ENCODE measurements at places on chromosomes 2 and 18. TPM values are rescaled to one million over a fixed set of nuclear protein-coding genes. Genes with fewer than 3 reads are reported as not detected.

- H3K27ac ChIP-seq, result no peak overlapping the region
- no peak overlapping the region for H3K4me3 ChIP-seq
- no peaks in the 10 kb centered on the region for H3K27me3 ChIP-seq
- no peaks in the 10 kb centered on the region for H3K36me3 ChIP-seq
- H3K4me1 ChIP-seq, result no peaks in the 10 kb centered on the region
Observed at GRCh38 chr2:161090411-161090810, 69.8 kb upstream of the TANK start.

GRCh38 chr2:1613731-1614354 is 130.5 kb downstream of the PXDN start:
- no peaks in the 10 kb centered on the region for H3K4me1 ChIP-seq
- no peaks in the 10 kb centered on the region for H3K36me3 ChIP-seq
- no peak for DNase-seq
- no peaks in the 10 kb centered on the region for H3K27me3 ChIP-seq

GRCh38 chr2:239461291-239462190 is 60.7 kb upstream of the HDAC4 start:
- H3K27ac ChIP-seq, result no peak overlapping the region
- no peaks in the 10 kb centered on the region for H3K4me1 ChIP-seq
- DNase-seq, result peak; percentile 21
- H3K36me3 ChIP-seq, result no peaks in the 10 kb centered on the region
- H3K4me3 ChIP-seq, result no peak overlapping the region

The TTC32 gene
- not detected for total RNA-seq

GRCh38 chr2:69683170-69683971 is 39.8 kb upstream of the AAK1 start:
- H3K27ac ChIP-seq, result no peak overlapping the region
- no peak overlapping the region for H3K4me3 ChIP-seq
- DNase-seq, result no peak

The RPL37A gene
- 493 TPM for total RNA-seq

- no peak overlapping the region for H3K4me3 ChIP-seq
- no peak overlapping the region for H3K27ac ChIP-seq
- no peak for DNase-seq
Observed at GRCh38 chr18:36532394-36532793, 234.9 kb downstream of the FHOD3 start.

GRCh38 chr2:167729911-167730310 is 517.5 kb downstream of the STK39 start:
- DNase-seq, result no peak
- H3K4me3 ChIP-seq, result no peak overlapping the region
- no peaks in the 10 kb centered on the region for H3K4me1 ChIP-seq
- no peaks in the 10 kb centered on the region for H3K27me3 ChIP-seq
- no peaks in the 10 kb centered on the region for H3K36me3 ChIP-seq

The PROKR1 gene
- total RNA-seq, result not detected

DNA sequence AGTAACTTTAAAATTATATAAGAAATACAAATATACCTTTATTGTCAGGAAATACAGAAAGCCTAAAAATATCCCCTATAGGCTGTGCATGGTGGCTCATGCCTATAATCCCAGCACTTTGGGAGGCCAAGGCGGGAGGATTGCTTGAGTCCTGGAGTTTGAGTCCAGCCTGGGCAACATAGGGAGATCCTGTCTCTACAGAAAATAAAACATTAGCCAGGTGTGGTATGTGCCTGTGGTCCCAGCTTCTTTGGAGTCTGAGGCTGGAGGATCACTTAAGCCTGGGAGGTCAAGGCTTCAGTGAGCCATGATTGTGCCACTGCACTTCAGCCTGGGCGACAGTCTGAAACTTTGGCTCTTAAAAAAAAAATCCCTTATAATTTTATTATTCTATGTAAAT is 29.1 kb downstream of the GLS start:
- no peak overlapping the region for H3K4me3 ChIP-seq
- H3K27me3 ChIP-seq, result no peaks in the 10 kb centered on the region
- H3K36me3 ChIP-seq, result peaks cover 14% of the 10 kb centered on the region

DNA sequence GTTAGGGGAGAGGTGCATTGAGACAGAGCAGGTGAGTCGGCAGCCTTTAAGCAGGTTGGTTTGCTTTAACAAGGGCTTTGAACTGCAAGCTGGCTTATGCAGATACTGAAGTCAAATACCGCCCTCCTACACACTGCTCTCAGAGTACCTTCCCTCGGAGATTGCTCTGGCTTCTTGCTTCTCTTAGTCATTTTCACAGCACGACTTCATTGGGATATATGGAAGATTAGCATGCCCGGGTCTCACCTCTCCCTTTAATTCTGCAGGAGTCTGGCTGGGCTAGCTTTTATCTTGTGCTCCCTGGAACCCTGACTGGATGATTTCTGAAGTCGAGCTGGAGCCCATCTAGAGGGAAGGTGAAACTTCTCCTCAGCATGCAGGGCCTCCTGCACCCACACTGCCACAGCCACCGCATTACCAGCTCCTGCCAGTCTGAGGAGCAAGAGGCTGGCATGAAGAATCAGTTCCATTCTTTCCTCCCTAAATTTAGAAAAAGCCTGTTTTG is 395.5 kb upstream of the HNRNPA3 start:
- H3K4me1 ChIP-seq, result no peaks in the 10 kb centered on the region
- no peak overlapping the region for H3K27ac ChIP-seq
- no peaks in the 10 kb centered on the region for H3K27me3 ChIP-seq
- DNase-seq, result no peak
- H3K36me3 ChIP-seq, result no peaks in the 10 kb centered on the region
- no peak overlapping the region for H3K4me3 ChIP-seq

- H3K4me3 ChIP-seq, result no peak overlapping the region
- peak; percentile 48 for DNase-seq
- no peak overlapping the region for H3K27ac ChIP-seq
- no peaks in the 10 kb centered on the region for H3K27me3 ChIP-seq
- H3K36me3 ChIP-seq, result no peaks in the 10 kb centered on the region
Observed at GRCh38 chr2:239777219-239777618, 247.9 kb downstream of the NDUFA10 start.

The FAM110C gene
- total RNA-seq, result 0.43 TPM

The EMILIN1 gene
- 301 TPM for total RNA-seq

The SERPINB11 gene
- not detected for total RNA-seq

GRCh38 chr2:194443926-194444325 is 1213.1 kb upstream of the SLC39A10 start:
- no peak overlapping the region for H3K4me3 ChIP-seq
- no peaks in the 10 kb centered on the region for H3K27me3 ChIP-seq
- no peak overlapping the region for H3K27ac ChIP-seq
- H3K36me3 ChIP-seq, result no peaks in the 10 kb centered on the region
- no peaks in the 10 kb centered on the region for H3K4me1 ChIP-seq
- DNase-seq, result no peak

GRCh38 chr2:33380001-33380609 is 96.3 kb upstream of the RASGRP3 start:
- peaks cover 4% of the 10 kb centered on the region for H3K4me1 ChIP-seq
- H3K4me3 ChIP-seq, result no peak overlapping the region
- peaks cover 8% of the 10 kb centered on the region for H3K36me3 ChIP-seq
- DNase-seq, result no peak

GRCh38 chr2:196480653-196481323 is 158.7 kb upstream of the CCDC150 start:
- DNase-seq, result no peak
- H3K4me3 ChIP-seq, result no peak overlapping the region
- H3K27me3 ChIP-seq, result no peaks in the 10 kb centered on the region
- H3K36me3 ChIP-seq, result no peaks in the 10 kb centered on the region
- no peak overlapping the region for H3K27ac ChIP-seq
- no peaks in the 10 kb centered on the region for H3K4me1 ChIP-seq

DNA sequence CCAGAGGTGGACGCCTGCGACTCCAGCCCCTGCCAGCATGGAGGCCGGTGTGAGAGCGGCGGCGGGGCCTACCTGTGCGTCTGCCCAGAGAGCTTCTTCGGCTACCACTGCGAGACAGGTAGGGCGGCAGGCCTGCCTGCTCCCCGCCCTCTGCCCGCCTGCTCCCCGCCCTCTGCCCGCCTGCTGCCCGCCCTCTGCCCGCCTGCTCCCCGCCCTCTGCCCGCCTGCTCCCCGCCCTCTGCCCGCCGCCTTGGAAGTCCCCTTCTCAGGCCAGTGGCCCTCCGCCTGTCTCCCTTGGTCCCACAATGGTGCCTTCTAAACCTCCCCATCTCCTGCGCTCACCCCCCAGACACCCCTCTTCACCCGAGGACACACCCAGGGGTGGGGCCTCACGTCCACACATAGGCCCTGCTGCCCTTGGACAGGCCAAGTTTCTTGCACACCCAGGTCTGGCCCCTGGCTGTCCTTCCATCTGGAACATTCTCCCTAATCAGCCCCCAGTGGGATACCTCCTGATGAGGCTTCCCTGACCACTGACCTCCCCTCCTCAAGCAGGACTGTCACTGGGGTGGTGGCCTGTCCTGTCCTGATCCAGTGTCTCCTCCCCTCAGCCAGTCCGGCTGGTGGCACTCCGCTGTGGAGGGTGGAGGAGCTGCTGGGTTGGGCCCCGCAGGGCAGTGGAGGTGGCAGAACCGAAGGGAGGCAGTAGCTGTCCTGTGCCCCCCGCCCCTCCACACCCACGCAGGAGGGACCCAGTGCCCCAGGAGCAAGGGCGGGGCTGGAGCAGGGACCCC is 37.9 kb downstream of the MTERF4 start:
- H3K27ac ChIP-seq, result no peak overlapping the region
- no peaks in the 10 kb centered on the region for H3K27me3 ChIP-seq
- H3K4me1 ChIP-seq, result no peaks in the 10 kb centered on the region
- DNase-seq, result peak; percentile 40
- H3K4me3 ChIP-seq, result no peak overlapping the region

DNA sequence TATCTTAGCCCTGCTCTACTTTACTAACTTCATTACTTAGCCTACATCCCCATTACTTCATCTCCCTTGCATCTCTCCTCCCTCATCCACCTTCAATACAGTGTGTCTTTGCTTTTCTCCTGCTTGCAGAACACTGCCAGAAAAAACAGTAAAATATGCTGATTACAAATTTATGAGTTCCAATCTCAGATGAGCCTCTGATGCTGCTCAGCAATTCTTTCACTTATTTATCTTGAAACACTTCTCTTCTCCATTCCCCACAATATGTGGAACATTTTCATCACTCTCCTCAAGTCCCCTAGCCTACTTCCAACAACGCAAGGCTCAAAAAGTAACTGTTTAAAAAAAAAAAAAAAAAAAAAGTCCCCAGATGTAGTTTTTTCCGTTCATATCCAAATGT is 7.1 kb downstream of the VPS54 start:
- no peak overlapping the region for H3K4me3 ChIP-seq
- peaks cover 2% of the 10 kb centered on the region for H3K4me1 ChIP-seq
- H3K27me3 ChIP-seq, result no peaks in the 10 kb centered on the region
- no peak overlapping the region for H3K27ac ChIP-seq
- DNase-seq, result no peak

The ERMN gene
- not detected for total RNA-seq

- no peaks in the 10 kb centered on the region for H3K4me1 ChIP-seq
- H3K27ac ChIP-seq, result no peak overlapping the region
- no peak overlapping the region for H3K4me3 ChIP-seq
- peaks cover 11% of the 10 kb centered on the region for H3K36me3 ChIP-seq
Observed at GRCh38 chr2:232781765-232782164, 5.4 kb upstream of the KCNJ13 start.

DNA sequence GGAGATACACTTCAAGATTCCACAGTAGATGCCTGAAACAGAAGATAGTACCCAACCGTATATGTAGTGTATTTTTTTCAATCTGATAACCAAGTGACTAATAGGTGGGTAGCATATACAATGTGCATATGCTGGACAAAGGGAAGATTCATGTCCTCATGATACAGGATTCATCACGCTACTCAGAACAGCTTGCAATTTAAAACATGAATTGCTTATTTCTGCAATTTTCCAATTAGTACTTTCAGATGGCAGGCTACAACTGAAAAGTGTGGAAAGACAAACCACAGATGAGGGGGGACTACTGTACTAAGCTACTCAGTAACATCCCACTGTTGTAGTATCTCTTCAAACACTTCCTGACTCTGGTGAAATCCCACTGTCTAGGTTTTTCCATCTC is 3.7 kb downstream of the IER3IP1 start:
- peaks cover 16% of the 10 kb centered on the region for H3K4me1 ChIP-seq
- H3K4me3 ChIP-seq, result no peak overlapping the region
- no peaks in the 10 kb centered on the region for H3K36me3 ChIP-seq
- H3K27me3 ChIP-seq, result no peaks in the 10 kb centered on the region
- no peak for DNase-seq
- H3K27ac ChIP-seq, result no peak overlapping the region

The LRRC30 gene
- total RNA-seq, result not detected

DNA sequence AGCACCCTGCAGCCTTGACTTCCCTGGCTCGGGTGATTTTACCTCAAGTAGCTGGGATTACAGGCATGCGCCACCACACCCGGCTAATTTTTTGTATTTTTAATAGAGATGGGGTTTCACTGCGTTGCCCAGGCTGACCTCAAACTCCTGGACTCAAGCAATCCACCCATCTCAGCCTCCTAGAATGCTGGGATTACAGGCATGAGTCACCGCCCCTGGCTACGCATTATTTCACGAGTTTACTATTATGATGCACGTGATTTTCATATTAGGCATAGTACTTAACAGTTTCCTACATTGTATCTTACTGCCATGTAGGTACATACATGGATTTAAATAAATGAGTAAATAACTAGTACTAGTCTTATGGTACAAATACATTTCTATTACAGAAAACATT is 4.4 kb downstream of the DYNC2LI1 start:
- H3K36me3 ChIP-seq, result peaks cover 18% of the 10 kb centered on the region
- no peaks in the 10 kb centered on the region for H3K27me3 ChIP-seq
- H3K4me3 ChIP-seq, result no peak overlapping the region
- no peak overlapping the region for H3K27ac ChIP-seq
- DNase-seq, result no peak

GRCh38 chr2:7570247-7570646 is 653.0 kb downstream of the RNF144A start:
- no peak overlapping the region for H3K27ac ChIP-seq
- no peaks in the 10 kb centered on the region for H3K27me3 ChIP-seq
- no peaks in the 10 kb centered on the region for H3K36me3 ChIP-seq
- no peaks in the 10 kb centered on the region for H3K4me1 ChIP-seq
- no peak for DNase-seq

The COL3A1 gene
- total RNA-seq, result 411 TPM

The DPYSL5 gene
- not detected for total RNA-seq

GRCh38 chr2:31013301-31013700 is 124.9 kb downstream of the GALNT14 start:
- no peak overlapping the region for H3K27ac ChIP-seq
- H3K4me3 ChIP-seq, result no peak overlapping the region
- no peak for DNase-seq
- H3K27me3 ChIP-seq, result no peaks in the 10 kb centered on the region
- no peaks in the 10 kb centered on the region for H3K4me1 ChIP-seq

DNA sequence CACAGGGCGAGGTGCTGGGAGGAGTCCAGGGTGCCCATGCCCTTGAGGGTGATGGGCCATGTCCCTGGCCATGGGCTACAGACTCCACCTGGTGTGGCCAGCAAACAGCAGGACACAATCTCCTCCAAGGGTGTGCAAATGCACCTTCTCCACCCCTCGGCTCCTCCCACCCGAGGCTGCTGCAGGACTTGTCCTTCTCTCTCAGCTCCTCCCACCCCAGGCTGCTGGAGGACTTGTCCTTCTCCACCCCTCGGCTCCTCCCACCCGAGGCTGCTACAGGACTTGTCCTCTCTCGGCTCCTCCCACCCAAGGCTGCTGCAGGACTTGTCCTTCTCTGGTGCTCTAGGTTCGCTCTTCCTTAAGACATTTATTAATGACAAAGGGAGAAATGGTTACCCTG is 57.3 kb upstream of the SNTG2 start:
- H3K36me3 ChIP-seq, result no peaks in the 10 kb centered on the region
- no peaks in the 10 kb centered on the region for H3K27me3 ChIP-seq
- no peak overlapping the region for H3K27ac ChIP-seq
- H3K4me1 ChIP-seq, result no peaks in the 10 kb centered on the region

GRCh38 chr18:47490882-47491281 is 239.4 kb upstream of the SKOR2 start:
- H3K4me1 ChIP-seq, result no peaks in the 10 kb centered on the region
- H3K27me3 ChIP-seq, result no peaks in the 10 kb centered on the region
- no peak overlapping the region for H3K4me3 ChIP-seq
- no peaks in the 10 kb centered on the region for H3K36me3 ChIP-seq

Data from ascending aorta (tissue), 2 donors.